DMS 273 treated with DMSO at 0.1 percent for 48 hours (cell line): ENCODE measurements at places on chromosomes 12 and 14.
A peak's percentile ranks its signal among the peaks of the same experiment; 100 is the strongest.

GRCh38 chr14:105147671-105148603 lies 20.6 kb downstream of the JAG2 start:
- no peak for DNase-seq

DNA sequence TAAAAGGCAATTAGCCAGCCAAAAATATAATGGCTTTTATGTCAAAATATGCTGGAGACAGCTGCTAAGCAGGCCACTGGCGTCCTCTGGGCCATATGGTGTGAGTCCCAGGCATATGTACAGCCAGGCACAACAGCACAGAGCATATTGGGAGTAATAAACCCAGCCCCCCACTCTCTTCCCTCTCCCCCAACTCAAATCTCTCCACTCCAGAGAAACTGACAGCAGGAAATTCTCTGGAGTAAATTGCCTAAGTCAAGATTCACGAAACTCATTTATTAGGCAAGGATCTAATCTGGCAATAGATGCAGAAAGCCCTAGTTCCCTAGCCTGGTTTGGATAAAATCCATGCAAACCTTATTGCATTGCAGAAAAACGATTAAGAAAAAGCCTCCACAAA lies 147.9 kb upstream of the SEL1L start:
- DNase-seq = peak; percentile 96

DNA sequence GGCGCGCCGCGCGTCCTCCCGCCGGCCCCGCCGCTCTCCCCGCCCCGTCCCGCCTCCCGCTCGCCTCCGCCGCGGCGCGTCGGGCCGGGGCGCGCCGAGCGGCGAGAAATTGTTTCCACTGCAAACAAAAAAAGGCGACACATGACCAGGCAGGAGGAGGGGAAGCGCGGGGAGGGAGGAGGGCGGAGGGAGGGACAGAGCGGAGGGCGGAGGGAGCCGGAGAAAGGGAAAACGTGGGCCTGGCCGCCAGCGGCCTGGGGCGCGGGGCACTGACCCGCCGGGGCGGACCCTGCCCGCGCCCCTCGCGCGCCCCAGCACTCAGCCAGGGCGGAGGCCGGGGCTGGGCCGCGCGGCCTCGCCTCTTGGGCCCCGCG lies at the start of gene FOXN3:
Gene FOXN3, minus strand, starts transcription at position 143 of the 374 bp plus-strand sequence. CDS start 4,757 bp downstream, outside the sequence.
- peak; percentile 70 for DNase-seq

DNA sequence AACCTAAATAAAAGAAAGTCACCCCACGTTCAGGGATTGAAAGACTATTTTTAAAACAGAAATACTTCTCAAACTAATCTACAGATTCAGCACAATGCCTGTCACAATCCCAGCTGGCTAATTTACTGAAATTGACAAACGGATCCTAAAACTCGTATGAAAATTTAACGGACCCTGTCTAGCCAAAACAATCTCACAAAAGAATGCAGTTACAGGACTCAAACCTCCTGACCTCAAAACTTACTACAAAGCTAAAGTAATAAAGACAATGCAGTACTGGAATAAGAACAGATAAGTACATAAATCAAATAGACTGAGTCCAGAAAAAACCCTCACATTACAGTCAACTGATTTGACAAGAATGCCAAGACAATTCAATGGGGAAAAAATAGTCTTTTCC lies 48.8 kb downstream of the IPO8 start:
- DNase-seq = no peak

DNA sequence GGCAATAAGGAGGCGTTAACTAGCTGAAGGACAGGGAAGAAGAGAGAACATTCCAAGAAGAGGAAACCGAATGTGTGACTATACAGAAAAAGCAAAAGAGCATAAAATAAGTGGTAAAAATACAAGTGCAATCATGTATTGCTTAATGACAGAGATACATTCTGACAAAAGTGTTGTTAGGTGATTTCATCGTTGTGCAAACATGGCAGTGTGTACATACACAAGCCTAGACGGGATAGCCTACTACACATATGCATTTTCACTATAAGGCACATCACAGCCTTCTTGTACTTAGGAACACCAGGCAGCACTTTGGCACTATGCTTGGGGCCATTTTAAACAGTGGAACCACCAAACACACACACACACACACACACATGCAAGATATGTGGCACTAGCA lies 299.3 kb downstream of the BCAT1 start:
- no peak for DNase-seq

DNA sequence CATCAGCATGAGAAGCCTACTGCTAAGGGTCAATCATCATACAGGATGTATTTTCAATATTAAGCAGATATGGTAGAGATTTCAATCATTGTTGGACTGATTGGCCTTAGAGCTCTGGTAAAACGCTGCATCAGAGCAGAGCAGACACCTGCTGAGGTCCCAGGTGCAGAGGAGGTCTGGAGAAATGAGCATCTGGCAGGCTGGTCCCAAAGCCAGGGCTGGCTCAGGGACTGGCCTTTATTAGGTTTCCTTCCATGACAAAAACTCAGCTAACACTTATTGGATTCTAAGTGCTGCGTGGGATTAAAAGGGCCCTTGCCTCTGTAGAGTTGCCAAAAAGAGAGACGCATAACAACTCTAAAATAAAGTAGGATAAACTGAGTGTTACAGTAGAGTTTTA lies 29.7 kb downstream of the AKAP6 start:
- no peak for DNase-seq

GRCh38 chr14:73762375-73762822 lies 48.2 kb upstream of the PNMA1 start:
- no peak for DNase-seq

- DNase-seq = no peak
Measured at GRCh38 chr12:1373901-1374735, 220.3 kb downstream of the FBXL14 start.

- no peak for DNase-seq
Measured at GRCh38 chr12:115251727-115252126, 567.8 kb upstream of the TBX3 start.

- DNase-seq = no peak
Measured at GRCh38 chr12:98185606-98186005, 329.8 kb upstream of the TMPO start.
